CD4-positive, alpha-beta T cell treated with Interleukin-2 at 100 ng/mL for 4 hours (primary cell): ENCODE measurements at places on chromosomes 2 and 18.

- DNase-seq = no peak
These were observed 39.0 kb downstream of the CHN1 start for GRCh38 chr2:174965992-174966744.

DNA sequence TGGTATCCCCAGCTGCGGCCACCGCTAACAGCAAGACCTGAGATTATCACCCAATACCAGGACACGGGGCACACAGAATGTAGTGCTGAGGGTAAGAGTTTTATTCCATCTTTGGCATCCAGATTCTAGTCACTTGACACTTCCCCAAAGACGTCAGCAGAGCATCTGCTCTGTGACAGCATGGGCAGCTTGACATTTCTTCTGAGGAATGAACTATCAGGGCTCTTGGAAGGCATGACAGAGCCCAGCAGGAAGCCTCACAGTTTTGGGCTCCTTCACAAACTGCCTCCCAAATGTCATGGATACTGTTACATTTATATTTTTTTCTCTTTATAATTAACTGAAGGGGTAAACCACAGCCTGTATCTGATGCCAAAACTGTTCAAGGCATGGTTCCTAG lies 1010.7 kb downstream of the TDRD15 start:
- no peak for DNase-seq

- DNase-seq = no peak
These were observed 319.9 kb upstream of the HS6ST1 start for GRCh38 chr2:128638341-128639119.

DNA sequence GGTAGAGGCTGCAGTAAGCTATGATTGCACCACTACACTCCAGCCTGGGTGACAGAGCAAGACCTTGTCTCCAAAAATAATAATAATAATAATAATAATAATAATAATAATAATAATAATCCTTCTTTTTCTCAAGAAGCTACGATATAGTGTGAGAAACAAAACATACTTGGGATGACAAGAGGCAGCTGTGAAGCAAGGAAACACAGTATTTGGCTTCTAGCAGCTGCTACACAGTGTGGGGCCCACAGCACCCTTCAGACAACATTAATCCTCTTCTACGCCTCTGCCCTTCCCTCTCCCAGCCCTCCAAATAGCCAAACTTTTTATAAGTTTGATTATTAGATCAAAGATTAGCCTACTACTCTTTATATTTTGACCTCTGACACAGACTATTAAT lies 62.2 kb downstream of the MYOM1 start:
- DNase-seq = no peak

- DNase-seq = no peak
These were observed 9.9 kb downstream of the GRP start for GRCh38 chr18:59229701-59230443.

DNA sequence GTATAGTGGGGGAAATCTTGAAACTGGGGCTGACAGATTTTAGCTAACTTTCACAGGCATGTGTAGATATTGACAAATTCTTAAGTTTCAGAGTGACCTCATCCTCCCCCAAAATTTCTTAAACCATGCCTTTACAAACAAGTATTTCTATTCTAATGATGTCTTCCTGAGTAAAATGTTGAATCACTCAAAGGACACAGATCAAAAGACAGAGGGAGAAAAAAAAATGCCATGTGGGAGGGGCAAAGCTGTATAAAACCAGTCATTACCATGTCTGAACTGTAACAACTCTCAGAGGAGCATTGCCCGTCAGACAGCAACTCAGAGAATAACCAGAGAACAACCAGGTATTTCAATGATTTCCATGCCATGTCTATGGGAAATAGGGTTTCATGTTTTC lies at the start of gene SERPINB2:
Gene SERPINB2, plus strand, starts transcription at position 282 of the 400 bp plus-strand sequence. CDS start 3,740 bp downstream, outside the sequence.
- DNase-seq = no peak

DNA sequence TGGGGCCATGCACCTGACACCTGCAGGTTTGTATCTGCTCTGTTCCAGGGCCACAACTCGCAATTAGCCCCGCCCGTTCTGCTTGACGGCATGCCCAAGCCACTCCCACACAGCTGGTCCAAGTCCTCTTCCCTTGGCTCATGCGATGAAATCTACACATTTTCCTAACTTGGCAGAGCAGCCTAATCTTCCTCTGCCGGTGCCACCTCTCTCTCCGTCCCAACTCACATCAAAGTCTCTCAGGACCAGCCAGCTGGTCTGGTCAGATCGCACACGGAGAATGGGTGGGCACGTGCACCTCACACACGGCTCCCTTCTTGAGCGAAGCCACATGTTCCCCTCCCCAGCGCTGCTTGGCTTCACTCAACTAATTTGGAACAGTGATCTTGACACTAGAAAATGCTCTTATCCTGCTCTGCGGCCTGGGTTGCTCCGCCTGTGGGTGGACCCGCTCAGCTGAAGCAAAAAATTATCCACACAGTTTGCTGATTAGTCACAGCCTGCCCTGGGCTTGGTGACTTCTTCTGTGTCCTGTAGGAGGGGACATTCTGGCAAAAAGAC lies 176.7 kb downstream of the NRP2 start:
- DNase-seq = no peak

GRCh38 chr18:71237641-71238040 lies 948.8 kb downstream of the SOCS6 start:
- DNase-seq = no peak

- DNase-seq = no peak
These were observed 158.0 kb downstream of the TCF4 start for GRCh38 chr18:55430026-55430425.

DNA sequence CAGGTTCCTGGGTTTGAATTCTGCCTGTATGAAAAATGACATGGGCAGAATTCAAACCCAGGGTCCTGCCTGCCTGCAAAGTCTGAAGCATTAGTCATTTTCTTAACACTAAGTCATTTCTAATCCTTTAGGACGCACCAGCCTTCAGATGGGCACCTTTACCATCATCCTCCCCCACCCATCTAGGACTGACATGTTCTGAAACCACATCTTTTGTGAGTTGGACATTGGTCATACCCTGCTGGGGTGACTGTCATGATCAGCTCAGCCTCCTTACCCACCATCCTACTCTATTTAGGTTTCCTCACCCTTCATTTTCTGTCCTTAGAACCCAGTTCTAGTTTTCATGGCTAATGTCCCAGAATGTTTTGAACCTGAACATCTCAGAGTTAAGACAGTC lies 104.9 kb downstream of the TRIB2 start:
- no peak for DNase-seq

GRCh38 chr18:55115606-55116005 lies 156.3 kb upstream of the CCDC68 start:
- no peak for DNase-seq

DNA sequence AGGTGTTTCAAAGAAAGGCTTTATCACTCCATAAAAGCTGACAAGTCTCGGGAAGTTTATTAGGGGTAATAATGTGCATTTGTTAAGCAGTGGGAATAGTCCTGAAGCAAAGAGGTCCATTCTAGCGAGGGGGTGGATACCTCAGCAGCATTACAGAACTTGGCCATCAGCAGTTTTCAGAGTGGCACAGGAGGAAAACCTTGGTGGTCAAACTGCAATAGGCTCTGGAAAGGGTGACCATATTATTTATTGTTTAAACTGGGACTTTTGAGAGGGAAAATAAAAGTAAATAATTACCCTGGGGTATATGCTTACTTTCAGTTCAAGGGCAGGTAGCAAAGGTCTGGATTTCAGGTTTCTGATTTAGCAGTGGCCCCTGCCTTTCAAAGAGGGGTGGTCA lies 115.5 kb upstream of the KLHL14 start:
- no peak for DNase-seq

DNA sequence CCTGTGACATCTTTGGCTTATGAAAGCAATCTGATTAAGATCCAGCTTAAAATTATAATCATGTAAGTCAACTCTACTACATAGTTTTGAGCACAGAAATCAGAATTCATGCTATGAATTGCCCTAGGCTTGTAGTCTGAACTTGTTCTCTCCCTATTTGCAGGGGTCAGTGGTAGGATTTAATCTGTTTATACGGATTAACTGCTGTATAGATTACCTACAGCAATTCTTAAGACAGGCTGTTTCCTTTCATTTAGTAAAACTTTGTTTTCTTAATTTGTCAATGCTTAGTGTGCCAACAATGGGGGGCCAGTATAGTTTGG lies 287.9 kb downstream of the PDE11A start:
- DNase-seq = no peak

DNA sequence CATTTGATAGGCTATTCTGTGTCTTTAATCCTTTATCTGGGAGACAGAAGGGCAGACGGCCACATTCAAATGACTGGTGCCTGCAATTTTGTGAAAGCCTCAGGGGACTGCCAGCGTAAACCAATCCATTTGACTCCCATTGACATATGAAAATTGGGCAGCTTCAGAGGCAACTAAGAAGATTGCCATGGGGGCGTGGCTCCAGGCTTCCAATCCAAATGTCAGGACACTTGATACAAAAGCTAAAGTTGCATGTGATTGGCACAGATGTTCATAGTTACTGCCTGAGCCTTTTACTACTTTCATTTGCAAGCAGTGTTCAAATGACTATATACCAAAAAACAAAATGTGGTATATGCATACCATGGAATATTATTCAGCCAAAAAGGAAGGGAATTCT lies 42.0 kb downstream of the SPC25 start:
- no peak for DNase-seq

GRCh38 chr2:59677158-59677557 lies 876.3 kb downstream of the BCL11A start:
- DNase-seq = no peak

GRCh38 chr2:66439812-66440542 lies 5.1 kb downstream of the MEIS1 start:
- no peak for DNase-seq

- DNase-seq = no peak
These were observed 11.2 kb downstream of the NABP1 start for GRCh38 chr2:191688934-191689695.

- DNase-seq = no peak
These were observed 31.4 kb upstream of the AGAP1 start for GRCh38 chr2:235462415-235462790.

DNA sequence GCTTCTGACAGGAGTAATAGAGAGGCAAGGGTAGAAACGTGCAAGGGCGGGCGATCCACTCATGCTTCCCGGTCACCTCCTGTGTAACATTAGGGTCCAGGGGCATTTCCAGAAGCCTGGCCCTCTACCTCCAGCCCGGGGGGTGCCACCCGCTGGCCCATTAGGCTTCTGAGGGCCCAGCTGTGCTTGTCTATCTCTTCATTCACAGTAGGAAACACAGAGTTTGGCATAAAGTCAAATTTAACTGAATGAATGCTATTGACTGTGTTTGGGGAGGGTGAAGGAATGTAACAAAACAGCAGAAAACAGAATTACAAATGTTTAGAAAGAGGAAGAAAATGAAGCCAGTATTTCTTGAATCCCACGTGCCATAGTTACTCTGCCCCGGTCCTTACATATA lies 112.4 kb upstream of the SLC66A3 start:
- DNase-seq = no peak

- DNase-seq = no peak
These were observed 357.0 kb upstream of the FANCL start for GRCh38 chr2:58598171-58598570.

- DNase-seq = no peak
These were observed 398.7 kb upstream of the LRRTM4 start for GRCh38 chr2:77920838-77921366.

DNA sequence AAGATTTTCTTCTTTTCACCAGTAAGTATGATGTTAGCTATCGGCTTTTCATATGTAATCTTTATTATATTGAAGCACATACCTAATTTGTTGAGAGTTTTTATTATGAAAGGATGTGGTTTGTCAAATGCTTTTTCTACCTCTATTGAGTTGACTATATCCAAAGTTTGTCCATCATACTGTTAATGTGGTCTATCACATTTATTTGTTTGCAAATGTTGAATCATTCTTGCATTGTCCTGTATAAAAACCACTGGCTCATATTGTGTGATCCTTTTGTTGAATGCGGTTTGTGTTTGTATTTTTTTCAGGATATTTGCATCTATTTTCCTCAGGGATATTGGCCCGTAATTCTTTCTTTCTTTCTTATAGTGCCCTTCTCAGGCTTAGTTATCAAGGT lies 675.5 kb downstream of the NUP35 start:
- DNase-seq = no peak

- DNase-seq = no peak
These were observed 69.6 kb downstream of the APLF start for GRCh38 chr2:68537011-68537410.

GRCh38 chr2:233532971-233533370 lies 33.6 kb downstream of the USP40 start:
- DNase-seq = no peak

- no peak for DNase-seq
These were observed 160.7 kb downstream of the IKZF2 start for GRCh38 chr2:212990697-212991096.

GRCh38 chr18:75132098-75132870 lies 76.7 kb downstream of the PTGR3 start:
- no peak for DNase-seq

GRCh38 chr2:71692621-71693277 lies 239.4 kb downstream of the DYSF start:
- DNase-seq = no peak
